ENCODE measurements at places on chromosomes 2 and 18.

DNA sequence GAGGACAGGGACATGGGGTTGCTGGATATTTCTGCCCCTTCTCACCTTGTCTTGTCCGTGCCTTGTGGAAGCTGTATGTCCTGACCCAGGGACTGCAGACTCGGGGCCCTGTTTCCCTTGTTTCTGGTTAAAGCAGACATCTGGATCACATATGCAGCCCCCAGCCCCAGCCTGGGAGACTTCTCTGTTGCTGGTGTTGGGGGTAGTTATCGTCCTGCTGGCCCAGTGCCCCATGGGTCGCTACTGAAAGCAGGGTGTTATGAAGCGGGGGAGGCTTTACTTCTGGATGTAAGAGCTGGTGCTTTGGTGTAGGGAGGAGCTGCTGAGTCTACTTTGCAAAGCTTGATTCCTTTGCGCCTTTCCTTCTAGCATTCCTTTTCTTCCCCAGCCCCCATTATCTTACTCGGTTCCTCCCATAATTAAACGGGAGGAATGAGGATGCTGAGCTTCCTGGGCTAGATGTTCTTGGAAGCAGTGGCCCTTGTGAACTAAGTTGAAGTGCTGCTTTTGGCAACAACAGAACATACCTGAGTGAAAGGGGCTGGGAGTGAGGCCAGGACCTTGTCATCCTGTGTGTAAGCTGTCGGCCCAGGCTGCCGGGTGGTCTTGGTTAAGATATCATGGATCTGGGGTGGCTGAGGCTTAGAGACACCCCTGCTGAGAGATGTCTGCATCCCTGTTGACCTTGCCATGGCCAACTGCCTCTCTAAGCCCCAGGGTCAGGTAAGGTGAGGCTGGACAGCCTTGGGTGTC lies 3.4 kb downstream of the TET3 start:
- no peak for DNase-seq

GRCh38 chr2:170930991-170931266 lies 1.9 kb downstream of the GORASP2 start:
- DNase-seq = no peak

DNA sequence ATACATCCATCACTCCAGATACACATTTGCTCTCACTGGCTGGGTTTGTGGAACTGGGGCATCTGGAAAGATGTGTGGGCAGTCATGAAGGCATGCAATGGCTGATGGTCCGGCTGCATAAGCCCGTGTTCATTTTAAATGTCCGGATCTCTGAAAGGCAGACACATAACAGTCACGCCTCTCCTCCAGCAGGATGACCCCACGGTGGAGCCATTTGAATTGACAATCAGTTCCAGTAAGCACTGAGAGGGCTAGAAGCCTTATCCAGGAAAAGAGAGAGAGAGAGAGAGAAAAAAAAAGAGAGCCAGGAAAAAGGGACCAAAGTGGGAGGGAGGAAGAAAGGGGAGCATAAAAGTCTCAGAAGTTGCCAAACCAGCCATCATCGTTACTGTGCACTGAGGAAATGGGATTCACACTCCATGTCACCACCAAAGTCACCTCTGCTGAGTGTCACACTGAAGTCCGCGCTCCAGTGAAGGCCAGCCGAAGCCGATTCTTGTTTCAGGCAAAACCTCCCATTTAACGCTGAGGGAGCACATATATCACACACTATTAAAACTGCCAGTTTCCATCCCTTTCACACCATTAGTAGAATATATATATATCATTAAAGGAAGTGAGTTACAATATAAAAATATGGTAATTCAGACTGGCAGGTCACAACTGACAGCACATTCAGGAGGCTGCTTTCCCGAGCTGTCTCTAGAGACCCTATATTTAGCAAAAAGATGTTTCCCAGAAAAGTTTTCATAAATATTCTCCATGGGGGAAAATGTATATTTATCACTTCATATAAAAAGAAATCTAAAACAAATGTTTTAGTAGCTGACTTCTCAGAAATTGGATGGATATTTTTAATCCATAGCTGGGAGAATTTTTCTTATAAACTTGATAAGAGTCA lies 142.0 kb downstream of the ACTR3 start:
- no peak for DNase-seq

- no peak for DNase-seq
Observed at GRCh38 chr2:158995677-158996049, 27.2 kb downstream of the TANC1 start.

DNA sequence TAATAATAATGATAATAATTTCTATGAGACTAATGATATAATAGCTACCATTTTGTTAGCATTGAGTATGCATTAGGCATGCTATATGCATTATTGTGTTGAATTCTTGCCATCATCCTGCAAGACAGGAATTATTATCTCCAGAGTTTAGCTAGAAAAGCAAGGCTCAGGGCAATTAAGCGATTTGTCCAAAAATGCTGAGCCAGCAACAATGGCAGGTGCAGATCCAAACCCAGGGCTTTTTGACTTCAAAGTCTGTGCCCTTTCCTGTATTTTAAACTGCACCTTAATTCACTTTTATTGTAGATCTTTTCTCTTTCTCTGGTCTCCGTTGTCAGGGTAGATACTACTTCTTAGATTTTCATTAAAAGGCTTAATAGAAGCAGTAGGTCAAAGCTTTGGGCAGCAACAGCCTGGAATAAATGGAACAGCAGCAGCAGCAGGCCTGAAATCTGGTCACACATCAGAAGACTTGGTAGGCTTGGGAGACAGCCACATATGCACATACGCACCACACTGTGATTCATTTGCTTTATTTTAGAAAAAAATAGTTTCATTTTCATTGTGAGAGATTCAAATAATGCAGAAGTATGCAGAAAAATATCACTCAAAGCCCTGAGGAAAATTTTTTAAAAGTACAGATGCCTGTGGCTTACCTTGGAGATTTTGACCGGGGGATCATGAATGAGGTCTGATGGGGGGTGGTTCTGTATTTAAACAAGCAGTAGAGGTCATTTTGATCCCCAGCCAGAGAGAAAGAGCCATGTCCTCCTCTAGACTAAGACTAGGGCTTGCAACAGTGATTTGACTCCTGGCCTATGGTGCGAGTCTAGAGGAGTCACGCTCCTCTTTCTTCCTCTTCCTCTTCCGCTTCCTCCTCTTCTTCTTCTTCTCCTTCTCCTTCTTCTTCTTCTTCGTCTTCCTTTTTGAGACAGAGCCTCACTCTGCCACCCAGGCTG lies 455.7 kb downstream of the TSN start:
- DNase-seq = no peak

- DNase-seq = no peak
Observed at GRCh38 chr2:191951376-191951775, 104.5 kb upstream of the CAVIN2 start.

DNA sequence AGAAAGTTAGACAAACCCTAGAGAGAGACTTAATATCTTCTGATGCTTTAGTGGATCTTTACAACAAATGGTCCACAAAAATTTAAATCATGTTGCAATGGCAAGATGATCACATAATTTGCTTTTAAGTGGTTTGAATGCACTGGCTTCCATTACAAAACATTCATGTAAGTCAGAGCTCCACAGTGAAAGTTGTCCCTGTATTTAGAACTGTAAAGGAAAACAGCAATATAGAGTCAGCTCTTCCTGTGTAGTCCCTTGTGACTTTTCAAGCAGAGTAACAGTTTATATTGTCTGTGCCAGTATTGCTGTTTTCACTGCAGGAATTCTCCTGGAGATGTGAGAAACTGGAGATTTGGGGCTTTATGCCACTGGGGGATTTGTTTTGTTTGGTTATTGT lies 77.7 kb downstream of the MEIS1 start:
- no peak for DNase-seq

GRCh38 chr2:205975082-205975949 lies 110.7 kb downstream of the INO80D start:
- no peak for DNase-seq

DNA sequence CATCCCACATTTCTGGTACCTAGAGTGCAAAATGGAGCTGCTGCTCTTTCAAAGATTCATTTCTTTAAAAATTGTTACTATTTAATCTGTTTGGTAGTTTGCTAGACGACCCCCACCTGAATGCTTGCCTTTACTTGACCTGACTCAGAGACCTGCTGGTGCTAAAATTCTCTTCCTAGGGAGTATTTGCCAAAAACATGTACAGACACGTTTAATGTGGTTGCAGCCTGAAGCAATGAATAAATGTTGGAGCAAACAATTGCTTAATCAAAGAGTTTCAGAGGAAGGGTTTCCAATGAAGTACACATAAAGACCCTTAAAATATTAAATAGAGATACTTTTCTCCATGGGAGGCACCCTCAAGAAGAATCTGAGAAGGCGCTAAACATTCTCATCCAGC lies 734.4 kb downstream of the CBLN2 start:
- peak; percentile 68 for DNase-seq

DNA sequence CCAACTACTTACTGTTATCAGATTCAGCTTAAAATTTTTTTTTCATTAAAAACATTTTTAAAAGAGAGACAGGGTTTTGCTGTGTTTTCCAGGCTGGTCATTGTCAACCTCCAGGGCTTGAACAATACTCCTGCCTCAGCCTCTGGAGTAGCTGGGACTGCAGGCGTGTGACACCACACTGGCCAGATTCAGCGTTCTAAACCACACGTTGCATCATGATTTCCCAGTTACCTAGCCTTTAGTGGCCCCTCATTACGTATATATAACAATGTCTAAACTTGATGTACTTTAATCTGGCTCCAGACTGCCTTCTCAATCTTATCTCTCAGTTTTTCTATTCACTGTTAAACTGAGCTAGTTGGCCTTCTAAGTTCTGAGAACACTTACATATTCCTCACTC lies 89.6 kb downstream of the COMMD1 start:
- DNase-seq = no peak

DNA sequence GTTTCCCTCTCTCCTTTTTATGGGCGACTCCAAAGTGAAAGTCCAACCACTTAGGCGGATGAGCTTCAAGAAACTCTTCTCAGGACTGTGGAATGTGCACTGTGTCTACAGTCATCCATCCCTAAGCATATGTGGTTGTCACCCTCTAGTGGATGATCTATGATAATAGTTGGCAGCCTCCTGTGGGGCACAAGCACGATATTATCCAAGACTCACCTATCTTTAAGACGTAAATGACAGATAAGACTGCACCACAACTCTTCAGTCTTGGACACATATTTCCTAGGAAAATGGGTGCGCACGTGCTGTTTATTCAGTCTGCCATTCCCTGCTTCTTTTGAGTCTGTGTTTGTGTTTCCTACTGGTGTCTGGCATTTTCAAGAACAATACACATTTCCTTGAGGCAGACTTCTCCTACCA lies 145.5 kb upstream of the CTAGE1 start:
- DNase-seq = peak; percentile 16
